Activated CD8-positive, alpha-beta T cell treated with anti-CD3 and anti-CD28 coated beads, Interleukin-2, amount 10 ng/mL, durations not matched to agents 7 days and 5 days (primary cell): ENCODE measurements at places on chromosomes 11 and 22.

DNA sequence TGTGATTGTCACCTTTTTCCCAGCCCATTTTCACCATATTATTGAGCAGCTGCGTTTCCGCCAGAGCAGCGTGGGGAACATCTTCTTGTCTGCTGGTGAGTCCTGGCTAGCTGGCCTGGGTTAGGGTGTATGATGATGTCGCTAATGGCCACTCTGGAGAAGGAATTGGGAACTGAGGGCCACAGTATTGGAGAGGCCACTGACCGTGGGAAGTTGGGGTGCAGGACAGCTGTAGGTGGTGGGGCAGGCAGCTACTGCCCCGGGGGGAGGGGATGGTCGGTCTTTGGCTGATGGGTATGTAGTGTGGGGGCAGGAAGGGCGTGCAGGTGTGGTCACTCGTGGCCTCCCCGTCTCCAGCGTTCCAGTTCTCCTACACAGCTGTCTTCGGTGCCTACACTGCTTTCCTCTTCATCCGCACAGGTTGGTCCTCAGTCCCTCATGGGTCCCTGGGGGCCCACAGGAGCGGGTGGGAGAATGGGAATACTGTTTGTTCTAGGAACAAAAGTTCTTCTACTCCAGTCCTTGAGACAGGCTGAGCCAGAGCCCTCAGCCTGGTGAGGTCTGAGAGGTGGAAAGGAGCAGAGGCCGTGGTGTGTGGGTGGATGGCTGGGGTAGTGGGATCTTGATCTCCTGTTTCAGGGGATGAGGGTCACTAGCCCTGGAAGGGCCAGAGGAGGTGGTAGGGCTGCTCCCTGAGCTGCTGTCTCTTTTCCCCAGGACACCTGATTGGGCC lies 2.1 kb downstream of the RCE1 start:
- DNase-seq, result no peak

GRCh38 chr11:130609121-130610035 lies 160.9 kb downstream of the ADAMTS15 start:
- DNase-seq, result no peak

DNA sequence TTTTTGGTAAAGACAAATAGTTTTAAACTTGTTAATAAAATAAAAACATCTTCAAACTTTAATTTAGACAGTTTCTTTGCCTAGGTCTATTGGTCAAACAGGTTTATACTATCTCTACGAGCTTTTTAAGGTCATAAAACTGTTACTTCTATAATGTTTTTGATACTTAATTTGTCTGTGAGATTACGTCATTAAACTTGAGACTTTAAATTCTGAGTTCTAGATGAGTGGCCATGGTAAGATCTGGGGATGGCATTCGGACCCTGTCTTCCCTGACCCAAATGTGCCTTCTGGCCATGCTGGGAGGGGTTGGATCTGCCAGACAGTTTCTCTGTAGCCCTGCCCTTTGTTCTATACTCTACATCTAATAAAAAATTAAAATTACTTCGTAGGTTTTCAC lies 497.8 kb downstream of the TMEM135 start:
- no peak for DNase-seq

- no peak for DNase-seq
Measured at GRCh38 chr11:60241786-60242185, 1.2 kb downstream of the MS4A4E start.
